ENCODE measurements at places on chromosomes 12 and 14.

GRCh38 chr12:46222636-46223035 lies 46.2 kb downstream of the SLC38A1 start:
- DNase-seq, result no peak

- peak; percentile 58 for DNase-seq
Observed at GRCh38 chr12:121530600-121531355, 50.0 kb downstream of the KDM2B start.

DNA sequence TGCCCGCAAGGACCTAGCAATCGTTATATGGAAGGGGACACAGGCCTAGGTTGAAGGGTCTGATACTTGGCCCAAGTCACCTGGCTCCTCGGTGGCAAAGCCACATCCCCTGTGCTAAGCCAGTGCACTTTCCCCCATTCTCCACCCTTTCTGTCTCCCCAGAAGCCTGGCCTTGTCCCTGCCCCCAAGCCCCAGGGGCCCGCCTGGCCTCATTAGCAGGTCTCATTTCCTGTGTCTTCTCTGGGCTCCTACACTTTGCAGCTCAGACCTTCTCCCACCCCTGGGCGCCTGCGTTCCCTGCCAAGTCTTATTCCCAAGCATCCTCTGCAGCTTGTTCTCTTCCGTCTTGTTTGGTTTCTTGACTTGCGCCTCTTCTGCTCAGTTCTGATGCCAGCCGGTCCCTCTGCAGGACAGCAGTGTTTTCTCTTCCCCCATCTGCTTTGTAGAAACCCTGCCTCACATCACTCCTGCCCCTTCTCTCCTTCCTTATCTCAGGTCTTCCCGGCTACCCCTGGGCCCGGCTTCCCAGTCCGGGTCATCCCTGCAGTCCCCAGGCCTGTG lies 66.7 kb downstream of the SLC24A4 start:
- DNase-seq, result no peak

DNA sequence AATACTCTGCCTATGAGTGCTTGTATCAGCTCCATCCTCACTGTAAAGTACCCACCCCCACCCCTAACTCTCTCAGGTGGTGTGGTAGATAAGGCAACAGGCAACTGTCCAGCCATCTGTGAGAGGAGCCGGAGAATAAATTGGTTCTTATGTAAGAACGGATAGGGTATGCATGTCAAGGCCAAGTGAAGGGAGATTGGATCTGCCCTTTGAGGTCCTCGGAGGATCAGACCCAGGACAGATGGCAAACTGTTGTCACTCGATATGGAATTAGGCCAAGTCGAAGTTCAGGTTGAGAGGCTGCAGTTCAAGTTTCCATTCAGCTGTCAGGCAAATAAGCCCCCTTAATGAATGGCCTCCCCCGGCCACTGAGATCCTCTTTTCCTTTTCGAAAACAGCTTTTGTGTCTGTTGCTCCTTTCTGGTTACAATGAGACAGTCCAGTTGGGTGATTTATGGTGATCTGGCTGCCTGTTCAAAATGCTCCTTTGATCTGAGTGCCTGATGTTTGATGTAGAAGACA lies 120.3 kb downstream of the VRK1 start:
- no peak for DNase-seq

DNA sequence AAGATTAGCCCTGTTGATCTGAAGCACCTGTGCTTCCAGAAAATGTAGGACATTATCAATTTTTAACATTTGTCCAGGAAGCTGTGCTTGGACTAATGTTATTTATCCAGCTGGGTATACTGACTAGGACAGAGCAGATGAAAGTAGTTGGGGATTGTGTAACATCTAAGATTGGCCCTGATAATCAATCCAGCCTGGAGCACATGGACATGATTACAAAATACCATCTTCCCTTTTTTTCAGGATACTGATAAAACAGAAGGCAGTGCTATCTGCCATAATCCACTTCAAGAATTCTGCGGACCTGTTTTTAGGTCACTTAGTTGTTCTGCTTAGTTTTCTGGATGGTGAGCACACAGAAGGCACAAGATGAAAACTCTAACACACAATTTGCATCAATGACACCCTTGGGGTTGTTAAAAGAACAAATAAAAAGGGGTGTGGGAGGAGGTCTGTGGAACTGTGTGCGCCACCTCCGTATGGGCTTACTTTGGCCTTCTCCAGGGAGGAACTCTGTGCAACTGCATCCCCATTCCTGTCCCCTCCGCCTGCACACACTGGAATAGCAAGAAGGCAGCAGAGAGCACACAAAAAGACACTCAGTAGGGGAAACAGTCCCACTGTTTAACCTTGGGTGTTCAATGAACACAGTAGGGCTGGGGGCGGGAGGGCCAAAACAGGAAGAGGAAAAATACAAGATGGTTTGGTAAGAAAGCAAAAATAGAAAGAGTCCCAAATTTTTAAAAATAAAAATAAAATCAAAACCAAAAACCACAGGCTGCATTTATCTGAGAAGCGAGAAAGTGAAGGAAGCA lies 31.1 kb upstream of the DUSP6 start:
- DNase-seq, result no peak

GRCh38 chr14:91911474-91912032 lies 35.9 kb downstream of the FBLN5 start:
- no peak for DNase-seq

GRCh38 chr14:100655741-100656085 lies 68.5 kb upstream of the BEGAIN start:
- DNase-seq, result no peak

GRCh38 chr14:60008042-60008441 lies 83.7 kb upstream of the PCNX4 start:
- no peak for DNase-seq

- no peak for DNase-seq
Observed at GRCh38 chr12:104171785-104172569, 34.0 kb upstream of the NFYB start.

GRCh38 chr14:56194042-56194441 lies 75.8 kb downstream of the PELI2 start:
- no peak for DNase-seq

DNA sequence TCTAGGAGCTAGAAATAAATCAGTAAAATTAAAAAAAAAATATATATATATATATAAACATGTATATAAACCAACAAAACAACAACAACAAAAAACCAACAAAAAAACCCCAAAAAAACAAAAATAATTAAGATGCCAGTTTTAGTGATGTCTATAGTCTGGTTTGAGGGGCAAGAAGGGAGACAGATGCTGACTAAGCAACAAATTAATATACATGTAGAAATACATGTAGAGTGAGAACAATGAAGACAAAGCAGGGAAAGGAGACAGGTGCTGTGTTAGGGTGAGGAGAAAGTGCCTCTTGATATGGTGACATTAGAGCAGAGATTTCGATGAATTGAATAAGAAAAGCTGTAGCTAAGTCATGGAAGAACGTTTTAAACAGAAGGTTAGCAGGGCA lies 477.9 kb downstream of the APAF1 start:
- DNase-seq, result no peak

- DNase-seq, result no peak
Observed at GRCh38 chr12:96375841-96376604, 24.2 kb downstream of the CDK17 start.

GRCh38 chr12:29278673-29279420 lies 102.1 kb downstream of the ERGIC2 start:
- DNase-seq, result no peak

DNA sequence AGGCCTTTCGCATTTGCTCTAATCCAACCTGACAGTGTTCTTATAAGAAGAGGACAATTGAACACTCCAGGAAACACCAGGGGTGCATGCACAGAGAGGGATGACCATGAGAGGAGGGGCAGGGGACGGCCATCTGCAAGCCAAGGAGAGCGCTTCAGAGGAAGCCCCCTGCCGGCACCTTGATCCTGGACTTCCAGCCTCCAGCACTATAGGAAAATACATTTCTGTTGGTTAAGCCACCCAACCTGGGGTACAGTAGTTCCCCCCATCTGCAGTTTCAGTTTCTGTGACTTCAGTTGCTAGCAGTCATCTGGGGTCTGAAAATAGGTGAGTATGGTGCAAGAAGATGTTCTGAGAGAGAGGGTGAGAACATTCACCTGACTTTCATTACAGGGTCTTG lies 64.7 kb downstream of the CLMN start:
- DNase-seq, result no peak

GRCh38 chr12:127083008-127083949 lies 1183.7 kb upstream of the TMEM132C start:
- no peak for DNase-seq

DNA sequence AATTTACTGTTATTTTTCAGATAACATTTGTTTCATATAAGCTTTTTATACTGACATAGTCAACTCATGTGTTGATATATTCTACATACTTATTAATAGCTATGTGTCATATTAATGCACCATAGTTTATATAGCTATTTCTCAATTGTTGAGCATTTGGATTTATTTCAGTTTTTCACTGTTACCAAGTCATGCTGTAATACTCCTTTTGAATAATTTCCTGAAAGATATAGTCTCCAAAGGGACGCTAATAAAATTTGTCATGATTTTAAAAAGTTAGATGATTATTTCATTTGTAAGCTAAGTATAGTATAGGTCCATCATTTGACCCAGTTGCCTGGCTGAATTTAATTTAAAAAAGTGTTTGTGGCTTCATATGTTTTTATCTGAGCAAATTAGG lies 47.8 kb downstream of the ATL1 start:
- no peak for DNase-seq

DNA sequence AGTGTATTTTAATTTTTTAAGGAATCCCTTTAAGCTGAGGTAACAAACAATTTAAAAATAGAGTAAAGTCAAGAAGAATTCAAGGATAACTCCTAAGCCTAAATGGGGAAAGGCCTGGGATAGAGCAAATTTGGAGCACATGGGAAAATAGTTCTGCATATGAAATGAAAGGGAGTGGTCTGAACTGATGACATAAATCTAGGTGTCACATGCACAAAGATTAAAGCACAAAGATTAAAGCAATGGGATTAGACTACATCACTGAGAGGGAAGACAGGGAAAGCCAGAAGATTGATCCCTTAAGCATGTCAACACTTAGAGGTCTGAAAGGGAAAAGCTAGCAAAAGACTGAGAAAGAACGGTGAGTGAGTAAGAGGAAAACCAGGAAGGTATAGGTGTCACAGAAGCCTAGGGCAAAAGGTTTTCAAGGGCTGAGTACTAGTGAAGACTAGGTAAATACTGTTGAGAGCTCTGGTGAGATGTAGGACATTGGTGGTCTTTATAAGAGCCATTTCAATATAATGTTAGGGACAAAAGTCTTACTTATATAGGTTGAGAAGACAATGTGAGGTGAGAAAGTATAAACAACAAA lies 59.6 kb downstream of the SEC23A start:
- DNase-seq, result no peak

DNA sequence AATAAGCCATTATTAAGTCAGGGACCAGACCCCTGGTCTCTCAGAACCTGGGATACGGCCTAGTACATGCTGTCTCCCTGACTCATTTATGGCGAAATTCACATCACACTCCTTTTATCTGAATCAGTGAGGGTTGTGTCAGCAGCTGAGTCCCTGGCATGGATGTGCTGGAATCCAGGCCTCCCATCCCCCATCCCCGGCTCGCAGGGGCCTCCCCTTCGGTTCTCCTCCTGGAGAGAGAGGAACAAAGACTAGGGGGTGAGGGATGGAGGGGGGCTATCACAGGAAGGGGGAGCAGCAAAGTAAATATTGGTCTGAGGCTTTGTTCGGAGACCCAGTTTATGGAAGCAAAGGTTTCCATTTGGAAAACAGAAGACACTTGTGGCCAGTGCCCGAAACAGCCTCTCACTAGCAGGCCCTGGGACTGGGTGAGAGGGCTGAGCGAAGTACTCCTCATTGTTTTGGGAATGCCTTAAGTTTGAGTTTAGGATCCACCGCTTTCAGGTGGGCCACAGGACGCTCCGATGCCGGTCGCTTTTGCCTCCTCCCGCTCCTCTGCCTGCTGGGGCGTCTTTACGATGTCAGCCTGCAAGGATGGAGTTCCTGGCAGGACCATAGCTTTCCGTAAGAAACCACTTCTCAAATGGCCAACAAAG lies 145.0 kb downstream of the PRKCH start:
- DNase-seq, result no peak

GRCh38 chr12:122884860-122885259 lies 11.1 kb downstream of the VPS37B start:
- no peak for DNase-seq

- no peak for DNase-seq
Observed at GRCh38 chr14:58677001-58677400, 39.2 kb downstream of the DACT1 start.

- no peak for DNase-seq
Observed at GRCh38 chr14:105838107-105838506, 311.7 kb downstream of the TMEM121 start.

GRCh38 chr14:60643463-60644314 lies 5.6 kb downstream of the SIX1 start:
- DNase-seq, result no peak

All from activated CD8-positive, alpha-beta memory T cell treated with anti-CD3 and anti-CD28 coated beads for 4 hours (primary cell).